ENCODE measurements at places on chromosomes 4 and X.

DNA sequence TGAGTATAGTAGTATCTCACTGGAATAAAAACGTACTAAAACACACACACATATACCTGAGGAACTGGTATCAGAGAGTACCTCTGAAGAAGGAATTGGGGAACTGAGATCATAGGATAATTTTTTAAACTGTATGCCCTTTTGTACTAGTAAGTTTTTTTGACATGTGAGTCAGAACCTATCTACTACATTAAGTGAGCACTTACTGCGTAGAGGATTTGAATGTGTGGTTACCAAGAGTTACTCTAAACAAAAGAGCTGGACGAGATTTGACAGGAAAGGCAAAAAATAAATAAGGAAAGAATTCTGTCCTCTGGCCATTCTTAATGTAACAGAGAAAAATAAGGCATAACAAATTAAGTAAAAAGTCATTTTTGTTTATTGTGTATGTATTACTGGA lies 546.5 kb upstream of the FAT1 start:
- no peak for DNase-seq

DNA sequence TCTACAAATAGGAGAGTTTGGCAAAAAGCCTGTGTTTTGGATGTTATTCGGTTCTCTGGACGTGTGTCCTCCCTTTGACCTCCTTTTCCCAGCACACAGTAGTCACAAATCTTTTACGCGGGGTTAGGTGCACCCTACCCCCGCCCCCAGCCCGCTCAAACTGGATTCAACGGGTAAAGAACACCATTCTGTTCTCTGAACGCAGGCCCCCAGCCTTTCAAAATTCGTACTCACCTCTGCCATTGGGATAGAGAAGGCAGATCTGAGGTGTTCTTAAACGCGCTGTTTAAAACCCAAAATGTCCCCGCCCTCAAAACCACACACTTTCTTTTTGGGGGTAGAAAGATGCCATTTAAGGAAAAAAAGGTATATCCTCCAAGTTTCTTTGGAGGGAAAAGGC lies 2.7 kb downstream of the LEF1 start:
- no peak for DNase-seq

DNA sequence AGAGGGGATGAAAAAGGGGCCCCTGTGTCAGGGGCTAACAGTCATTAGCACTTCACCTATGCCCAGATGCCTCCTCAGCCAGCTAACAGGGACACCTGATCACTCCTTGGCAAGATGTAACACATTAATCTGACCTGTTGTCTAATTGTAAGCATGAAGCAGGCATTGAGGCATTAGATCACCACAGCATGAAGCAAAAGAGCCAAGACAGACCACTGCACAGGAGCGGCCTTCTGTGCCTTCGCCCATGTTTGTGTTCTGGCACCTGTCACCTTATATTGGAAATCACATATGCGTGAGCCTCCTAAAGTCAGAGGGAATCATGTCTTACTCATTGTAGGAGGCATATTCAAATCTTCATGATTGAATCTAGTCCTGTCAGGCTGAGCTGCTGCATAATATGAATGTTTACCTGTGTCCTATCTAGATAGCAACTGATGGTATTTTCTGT lies 48.4 kb downstream of the PTTG2 start:
- peak; percentile 18 for DNase-seq

- DNase-seq: no peak
Measured at GRCh38 chrX:79159800-79160199, 15.3 kb downstream of the GPR174 start.

- peak; percentile 84 for DNase-seq
Measured at GRCh38 chrX:70436343-70436742, 8.3 kb upstream of the DLG3 start.

- peak; percentile 61 for DNase-seq
Measured at GRCh38 chr4:156294577-156294976, 340.9 kb upstream of the CTSO start.

DNA sequence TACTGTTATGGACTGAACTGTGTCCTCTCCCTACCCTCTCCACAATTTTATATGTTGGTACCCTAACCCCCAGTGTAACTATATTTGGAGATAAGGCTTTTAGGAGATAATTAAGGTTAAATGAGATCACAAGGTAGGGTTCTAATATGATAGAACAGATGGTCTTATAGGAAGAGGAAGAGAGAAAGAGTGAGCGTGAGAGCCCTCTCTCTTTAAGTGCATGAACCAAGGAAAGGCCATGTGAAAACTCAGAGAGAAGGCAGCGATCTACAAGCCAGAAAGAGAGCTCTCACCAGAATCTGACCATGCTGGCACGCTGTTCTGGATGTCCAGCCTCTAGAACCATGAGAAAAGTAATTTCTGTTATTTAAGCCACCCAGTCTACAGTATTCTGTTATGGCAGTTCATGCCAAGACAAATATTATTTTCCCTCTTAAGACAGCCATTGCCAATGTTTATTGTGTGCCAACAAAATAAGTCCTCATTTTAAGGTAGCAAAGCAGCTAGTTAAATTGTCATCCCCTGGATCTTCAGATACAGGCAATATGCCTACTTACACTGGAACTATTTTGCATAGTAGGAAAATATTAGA lies 336.2 kb downstream of the MID1IP1 start:
- DNase-seq: peak; percentile 70

DNA sequence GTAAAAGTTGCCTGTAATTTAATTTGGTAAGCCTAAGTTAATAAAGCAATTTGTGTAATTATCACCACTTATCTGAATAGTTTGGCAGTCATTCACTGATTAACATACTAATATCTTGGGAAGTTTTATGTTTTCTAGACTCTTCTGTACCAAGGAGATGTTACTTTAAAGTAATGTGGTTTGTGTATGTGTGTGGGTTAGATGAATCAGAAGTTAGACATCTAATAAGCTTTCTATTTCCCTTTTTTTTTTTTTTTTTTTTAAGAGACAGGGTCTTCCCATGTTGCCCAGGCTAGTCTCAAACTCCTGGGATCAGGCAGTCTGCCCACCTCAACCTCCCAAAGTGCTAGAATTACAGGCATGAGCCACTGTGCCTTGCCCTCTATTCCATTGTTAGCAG lies 5.3 kb downstream of the SLAIN2 start:
- no peak for DNase-seq

DNA sequence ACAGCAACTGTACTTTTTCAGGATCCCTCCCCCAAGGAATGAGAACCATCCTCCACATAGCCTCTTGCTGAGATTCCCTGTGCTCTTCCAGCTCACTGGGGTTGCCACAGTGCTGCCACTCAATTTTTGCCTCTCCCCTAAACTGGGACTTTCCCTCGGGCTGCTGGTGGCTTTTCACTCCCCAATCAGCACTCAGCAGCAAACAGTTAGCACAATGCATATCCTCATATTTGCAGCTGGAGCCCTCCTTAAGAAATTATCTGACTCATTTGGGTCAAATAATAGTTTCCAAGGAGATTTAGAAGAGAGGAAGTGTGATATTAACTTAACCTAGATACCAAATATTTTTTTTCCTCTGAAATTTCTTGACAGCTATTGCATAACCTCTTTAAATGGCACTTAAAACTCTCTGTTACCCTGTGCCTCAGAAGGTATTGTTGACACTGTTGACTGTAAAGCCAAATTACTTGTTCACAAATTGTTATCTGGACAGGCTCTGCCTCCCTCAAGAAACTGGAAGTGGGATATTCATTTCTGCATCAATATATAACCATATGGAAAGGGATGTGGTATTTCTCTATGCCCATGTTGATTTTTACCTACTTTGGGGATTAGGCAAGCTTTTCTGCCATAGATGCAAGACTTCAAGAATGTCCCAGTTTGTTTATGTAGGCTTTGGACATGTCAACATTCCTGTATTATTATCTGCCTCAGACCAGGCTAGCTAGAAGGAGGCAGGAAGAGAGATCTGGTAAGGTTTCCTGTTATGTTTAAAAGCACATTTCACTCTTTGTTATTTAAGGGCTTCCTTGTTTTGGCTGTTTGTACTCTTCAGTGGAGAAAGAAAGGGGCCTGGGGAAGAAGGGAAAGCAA lies 58.0 kb downstream of the SEPTIN11 start:
- no peak for DNase-seq

DNA sequence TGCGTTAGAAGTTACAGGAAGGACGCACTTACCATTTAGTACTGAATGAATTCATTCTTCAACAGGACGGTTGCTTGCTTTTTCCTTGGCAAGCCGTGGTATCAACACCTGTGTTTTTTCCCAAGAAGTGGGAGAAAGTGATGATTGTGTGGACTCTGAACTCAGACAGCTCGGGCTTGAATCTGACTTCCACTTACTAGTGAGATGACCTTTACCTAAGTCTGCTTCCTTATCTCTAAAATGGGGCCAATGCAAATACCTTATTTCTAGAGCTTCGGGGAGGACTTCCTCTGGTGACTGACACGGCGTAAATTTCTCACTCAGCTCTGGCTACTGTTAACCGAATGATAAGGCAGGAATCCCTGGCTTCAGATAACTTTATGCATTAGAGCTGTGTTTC lies 146.8 kb upstream of the RBPJ start:
- no peak for DNase-seq

DNA sequence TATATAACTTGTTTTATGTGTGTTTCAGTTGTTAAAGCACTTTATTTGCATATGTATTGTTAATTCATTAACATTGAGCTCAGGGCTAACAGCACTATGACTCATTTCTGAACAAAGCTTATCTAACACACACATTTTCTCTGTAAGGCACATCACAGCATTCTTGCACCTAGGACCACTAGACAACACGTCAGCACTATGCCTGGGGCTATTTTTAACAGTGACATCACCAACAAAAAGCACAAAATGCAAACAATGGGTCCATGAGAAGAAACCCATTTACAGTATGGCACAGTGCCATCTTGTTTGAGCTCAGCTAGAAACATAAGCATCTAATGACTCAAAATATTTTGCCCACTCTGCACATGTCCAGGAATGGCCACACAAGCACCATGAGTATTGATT lies 124.4 kb downstream of the RELL1 start:
- DNase-seq: no peak

- DNase-seq: no peak
Measured at GRCh38 chr4:16070203-16070602, 13.6 kb downstream of the PROM1 start.

- DNase-seq: no peak
Measured at GRCh38 chr4:169925678-169926077, 100.5 kb downstream of the MFAP3L start.

- DNase-seq: no peak
Measured at GRCh38 chr4:7344636-7345155, 90.0 kb downstream of the PSAPL1 start.

DNA sequence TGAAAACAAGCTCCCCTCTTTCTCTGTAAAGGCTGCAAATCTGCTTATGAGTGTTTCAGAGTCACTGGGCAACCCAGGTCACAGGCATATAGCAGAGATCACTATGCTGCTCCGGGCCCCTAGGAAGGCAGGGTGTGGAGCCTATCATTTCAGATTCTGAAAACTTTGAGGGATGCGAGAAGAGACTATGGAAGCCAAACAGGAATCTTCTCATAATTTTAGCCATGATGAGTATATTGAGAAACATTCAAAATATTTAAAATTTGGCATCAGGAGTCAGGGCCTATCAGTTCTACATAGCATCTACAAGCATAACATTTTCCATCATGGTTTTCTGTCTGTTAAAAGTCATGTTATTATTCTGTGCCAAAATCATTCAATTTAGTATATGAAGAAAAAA lies 61.7 kb upstream of the ATXN3L start:
- no peak for DNase-seq

GRCh38 chr4:150366487-150366999 lies 215.4 kb upstream of the MAB21L2 start:
- peak; percentile 92 for DNase-seq

DNA sequence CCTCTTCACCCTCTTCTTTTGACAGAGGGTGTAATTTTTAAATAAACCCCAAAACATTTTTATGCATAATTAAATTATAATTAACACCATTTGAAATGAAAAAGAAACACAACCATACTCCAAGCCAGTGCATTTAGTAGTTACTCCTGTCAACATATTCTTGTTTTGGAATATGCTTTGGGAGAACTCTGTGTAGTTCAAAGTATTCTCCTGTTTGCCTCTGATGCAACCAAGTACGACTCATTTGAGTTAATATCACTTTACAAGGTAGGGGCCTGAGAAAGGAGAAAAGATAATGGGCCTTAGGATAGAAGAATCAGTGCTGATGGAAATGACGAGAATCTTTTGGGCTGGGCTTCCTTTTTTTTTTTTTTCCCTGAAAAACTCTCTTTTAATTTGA lies 2.7 kb downstream of the PTPN13 start:
- no peak for DNase-seq

- no peak for DNase-seq
Measured at GRCh38 chr4:40283968-40284367, 51.2 kb upstream of the CHRNA9 start.

- DNase-seq: no peak
Measured at GRCh38 chrX:11970578-11971359, 167.5 kb upstream of the FRMPD4 start.

DNA sequence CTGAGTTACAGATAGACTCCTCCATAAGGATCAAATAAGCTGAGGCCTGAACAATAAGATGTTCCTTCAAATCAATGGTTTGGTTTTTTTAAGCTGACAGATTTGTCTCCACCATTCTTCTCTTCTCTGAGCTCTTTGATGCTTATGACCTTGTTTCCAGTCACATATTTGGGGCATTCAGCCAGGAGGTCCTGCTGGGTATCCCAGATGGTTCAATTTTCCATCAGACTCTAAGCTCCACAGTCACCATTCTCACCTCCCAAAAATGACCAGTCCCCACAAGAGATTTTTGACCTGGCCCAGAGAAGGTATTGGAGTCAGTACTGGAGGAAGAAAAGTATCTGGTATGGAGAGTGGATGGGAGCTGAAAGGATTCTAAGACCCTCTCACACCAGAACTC lies 74.6 kb upstream of the FRMPD3 start:
- DNase-seq: no peak

GRCh38 chr4:71540749-71541269 lies 202.0 kb downstream of the SLC4A4 start:
- no peak for DNase-seq

DNA sequence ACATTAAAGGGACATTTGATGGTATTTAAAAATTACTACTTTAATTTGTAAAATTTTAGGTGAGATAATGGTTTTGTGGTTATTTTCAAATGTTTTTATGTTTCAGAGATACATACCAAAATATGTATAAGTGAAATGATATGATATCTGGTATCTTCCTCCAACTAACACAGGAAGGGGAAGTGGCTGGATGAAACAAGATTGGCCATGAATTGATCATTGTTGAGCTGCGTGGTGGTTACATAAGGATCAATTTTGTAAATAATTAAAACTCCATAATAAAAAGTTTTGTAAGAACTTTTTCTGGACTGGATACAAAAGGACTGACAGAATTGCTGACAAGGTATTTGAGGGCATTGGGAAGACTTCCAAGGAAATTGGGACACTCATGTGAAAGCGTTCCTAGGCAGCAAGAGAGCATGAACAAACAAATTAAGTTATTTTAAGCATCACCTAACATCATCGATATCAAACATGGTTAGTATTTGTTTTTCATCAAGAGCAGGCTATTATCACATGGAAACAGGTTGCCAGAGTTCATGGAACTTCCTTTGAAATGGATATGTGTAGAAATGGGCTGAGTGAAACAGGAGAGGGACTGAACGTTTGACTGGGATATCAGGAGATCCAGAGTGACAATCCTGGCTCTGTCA lies 4.4 kb upstream of the PGM2 start:
- no peak for DNase-seq

- DNase-seq: peak; percentile 4
Measured at GRCh38 chr4:94032754-94033153, 174.9 kb upstream of the SMARCAD1 start.
